Posterior vena cava (tissue), 2 donors: ENCODE measurements at places on chromosomes 3 and 15.
A peak's percentile ranks its signal among the peaks of the same experiment; 100 is the strongest.

- no peak for DNase-seq
These were observed 151.1 kb upstream of the OSTN start for GRCh38 chr3:191047930-191048329.

GRCh38 chr3:99620976-99621375 lies 17.4 kb upstream of the COL8A1 start:
- DNase-seq: no peak

GRCh38 chr3:37249717-37250116 lies 75.3 kb upstream of the LRRFIP2 start:
- no peak for DNase-seq

GRCh38 chr15:36373550-36373949 lies 205.9 kb upstream of the CDIN1 start:
- no peak for DNase-seq

DNA sequence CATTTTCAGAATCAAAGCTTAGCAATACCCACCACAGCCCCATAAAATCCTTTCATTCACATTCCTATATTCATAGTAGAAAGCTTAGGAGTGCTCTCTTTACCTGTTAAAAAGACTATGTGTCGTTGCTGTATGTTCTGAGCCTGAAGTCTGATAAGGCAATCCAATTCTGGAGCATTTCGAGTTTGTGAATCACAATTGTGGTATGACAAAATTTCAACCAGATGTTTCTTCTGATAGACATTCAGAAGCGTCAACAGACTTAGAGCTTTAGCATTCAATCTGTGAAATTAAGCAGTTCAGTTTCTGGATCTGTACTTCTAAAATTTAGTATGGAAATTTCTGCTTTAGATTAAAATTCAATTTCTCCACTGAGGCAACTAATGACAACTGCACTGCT lies 58.3 kb downstream of the TASOR start:
- DNase-seq: no peak

GRCh38 chr15:67433495-67434099 lies 87.3 kb upstream of the C15orf61 start:
- DNase-seq: peak; percentile 78
